Fibroblast of pulmonary artery (primary cell): ENCODE measurements at places on chromosomes 6 and 20.

GRCh38 chr6:131215219-131215618 lies 80.0 kb downstream of the AKAP7 start:
- DNase-seq: no peak

DNA sequence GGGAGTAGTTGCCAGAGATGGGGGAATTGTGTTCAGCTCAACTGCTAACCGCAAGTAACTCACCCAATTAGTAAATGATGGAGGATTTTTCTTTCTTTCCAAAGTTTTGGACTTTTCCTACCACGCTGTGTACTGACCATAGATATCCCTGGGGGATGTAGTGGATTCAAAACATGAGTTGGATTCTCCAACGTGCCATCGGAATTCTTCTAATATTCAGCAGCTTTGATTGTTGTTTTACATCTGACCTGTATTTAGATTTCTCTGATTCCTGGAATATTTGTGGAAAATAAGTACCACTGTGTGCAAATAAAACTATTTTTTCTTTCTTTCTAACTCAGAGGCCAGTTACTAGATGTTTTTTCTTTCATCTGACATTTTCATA lies 1.1 kb downstream of the CCDC170 start:
- DNase-seq: no peak

DNA sequence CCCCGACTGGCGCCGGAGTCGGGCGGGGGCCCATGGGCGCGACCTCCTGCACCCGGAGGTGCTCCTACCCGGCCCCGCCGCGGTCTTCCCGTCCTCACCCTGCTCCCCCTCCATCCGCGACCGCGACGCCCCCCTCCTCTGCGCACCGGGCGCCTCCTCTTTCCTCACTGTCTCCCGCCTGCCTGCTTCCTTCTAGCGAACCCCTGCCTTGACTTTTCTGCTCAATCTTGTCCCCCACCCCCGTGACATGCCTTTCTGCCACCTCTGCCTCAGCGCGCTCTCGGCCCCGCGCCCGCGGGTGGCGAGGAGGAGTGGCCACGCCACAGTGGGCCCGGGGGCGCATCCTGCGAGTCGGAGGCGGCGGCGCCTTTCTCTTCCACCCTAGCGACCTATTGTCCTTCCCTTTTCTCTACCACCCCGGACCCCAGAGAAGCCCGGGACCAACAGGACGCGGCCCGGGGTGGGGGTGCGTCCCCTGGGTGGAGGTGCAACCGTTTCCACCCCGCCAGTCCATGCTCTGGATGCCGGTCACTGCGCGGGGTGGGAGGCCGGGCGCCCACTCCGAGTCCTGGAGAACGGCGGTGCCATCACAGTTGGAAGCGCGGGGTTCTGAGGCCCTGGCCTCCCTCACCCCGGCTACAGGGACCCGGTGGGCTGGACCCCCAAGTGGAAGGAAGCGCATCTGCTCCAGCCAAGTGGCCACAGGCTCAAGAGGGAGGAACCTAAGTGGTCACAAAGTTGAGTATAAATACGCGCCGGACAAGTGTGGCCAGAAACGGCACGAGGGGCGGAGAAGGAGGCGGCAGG lies 2.0 kb downstream of the PDE10A start:
- DNase-seq: peak; percentile 53

- no peak for DNase-seq
Observed at GRCh38 chr6:5202941-5203340, 57.8 kb downstream of the LYRM4 start.

DNA sequence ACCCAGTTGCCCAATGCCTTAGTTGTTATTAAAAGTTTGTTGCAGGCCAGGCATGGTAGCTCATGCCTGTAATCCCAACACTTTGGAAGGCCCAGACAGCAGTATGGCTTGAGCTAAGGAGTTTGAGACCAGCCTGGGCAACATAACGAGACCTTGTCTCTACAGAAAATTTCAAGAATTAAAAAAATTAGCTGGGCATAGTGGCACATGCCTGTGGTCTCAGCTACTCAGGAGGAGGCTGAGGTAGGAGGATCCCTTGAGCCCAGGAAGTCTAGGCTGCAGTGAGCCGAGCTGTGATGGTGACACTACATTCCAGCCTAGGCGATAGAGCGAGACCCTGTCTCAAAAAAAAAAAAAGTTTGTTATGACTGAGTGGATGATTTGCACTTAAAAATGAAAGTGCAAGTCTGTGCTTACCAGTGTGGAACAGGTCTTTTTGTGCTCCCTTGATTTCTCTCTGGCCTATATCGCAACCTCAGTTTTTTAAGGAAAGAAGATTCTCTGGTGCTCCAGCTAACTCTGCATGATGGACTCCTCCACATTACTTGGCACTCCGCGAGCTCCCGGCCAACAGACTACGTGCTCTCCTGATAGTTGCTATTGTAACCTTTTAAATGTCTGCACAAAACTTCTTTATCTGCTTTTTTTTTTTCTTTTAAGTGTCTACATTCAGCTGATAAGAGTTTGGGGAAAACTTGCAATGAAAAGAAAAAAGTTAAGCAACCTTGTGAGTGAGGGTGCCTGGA lies 22.1 kb downstream of the ZKSCAN3 start:
- peak; percentile 12 for DNase-seq

GRCh38 chr20:44610313-44610962 lies 28.1 kb downstream of the PKIG start:
- peak; percentile 18 for DNase-seq

DNA sequence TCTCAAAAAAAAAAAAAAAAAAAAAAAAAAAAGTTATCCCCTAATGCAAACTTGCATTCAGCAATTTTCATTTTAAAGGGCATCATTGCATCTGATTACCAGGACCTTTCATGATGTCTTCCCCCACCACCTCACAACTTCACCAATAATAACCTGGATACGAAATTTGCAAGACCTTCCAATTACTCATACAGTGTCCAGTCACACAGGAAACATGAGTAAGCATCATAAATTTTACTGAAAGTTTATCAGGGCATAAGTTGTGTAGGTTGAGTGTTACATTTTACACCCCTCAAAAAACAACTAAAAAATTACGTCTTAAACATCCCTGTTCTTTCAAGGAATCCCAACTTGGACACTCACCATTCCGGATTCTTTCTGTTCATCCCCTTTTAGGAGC lies 79.1 kb upstream of the ANKEF1 start:
- no peak for DNase-seq

DNA sequence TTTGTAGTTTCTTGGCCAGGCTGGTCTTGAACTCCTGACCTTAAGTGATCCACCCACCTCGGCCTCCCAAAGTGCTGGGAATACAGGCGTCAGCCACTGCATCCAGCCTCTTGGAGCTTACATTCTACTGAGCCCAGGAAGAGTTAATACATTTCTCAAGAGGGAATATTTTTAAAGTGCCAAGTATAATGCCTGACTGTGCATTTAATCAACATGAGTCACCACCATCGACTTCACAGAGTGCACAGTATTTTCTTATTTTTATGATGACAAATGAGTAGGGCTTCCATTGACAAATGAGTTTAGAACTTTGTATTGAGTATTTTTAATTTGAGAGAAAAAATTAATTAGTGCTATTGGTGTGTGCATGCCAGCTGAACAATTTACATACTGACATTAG lies 72.2 kb downstream of the SASH1 start:
- peak; percentile 85 for DNase-seq

DNA sequence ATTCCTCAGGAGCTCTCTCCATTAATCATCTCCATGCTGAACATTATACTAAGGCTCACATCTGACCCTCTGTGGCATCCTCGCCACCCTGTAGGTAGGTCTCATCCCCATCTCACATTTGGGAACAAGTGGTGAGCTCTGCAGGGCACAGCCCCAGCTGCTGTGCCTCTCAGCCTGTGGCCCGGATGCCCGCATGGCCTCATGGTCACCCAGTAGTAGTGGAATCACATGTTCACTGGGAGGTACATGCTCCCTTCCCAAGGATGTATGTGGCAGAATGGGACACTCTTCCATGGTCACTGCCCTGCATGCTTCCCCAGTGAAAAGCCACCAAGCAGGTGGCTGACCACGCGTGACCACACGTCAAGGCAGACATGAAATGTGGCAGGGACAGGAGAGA lies 26.3 kb upstream of the APMAP start:
- no peak for DNase-seq

GRCh38 chr20:35893942-35894341 lies 60.4 kb downstream of the SCAND1 start:
- no peak for DNase-seq

DNA sequence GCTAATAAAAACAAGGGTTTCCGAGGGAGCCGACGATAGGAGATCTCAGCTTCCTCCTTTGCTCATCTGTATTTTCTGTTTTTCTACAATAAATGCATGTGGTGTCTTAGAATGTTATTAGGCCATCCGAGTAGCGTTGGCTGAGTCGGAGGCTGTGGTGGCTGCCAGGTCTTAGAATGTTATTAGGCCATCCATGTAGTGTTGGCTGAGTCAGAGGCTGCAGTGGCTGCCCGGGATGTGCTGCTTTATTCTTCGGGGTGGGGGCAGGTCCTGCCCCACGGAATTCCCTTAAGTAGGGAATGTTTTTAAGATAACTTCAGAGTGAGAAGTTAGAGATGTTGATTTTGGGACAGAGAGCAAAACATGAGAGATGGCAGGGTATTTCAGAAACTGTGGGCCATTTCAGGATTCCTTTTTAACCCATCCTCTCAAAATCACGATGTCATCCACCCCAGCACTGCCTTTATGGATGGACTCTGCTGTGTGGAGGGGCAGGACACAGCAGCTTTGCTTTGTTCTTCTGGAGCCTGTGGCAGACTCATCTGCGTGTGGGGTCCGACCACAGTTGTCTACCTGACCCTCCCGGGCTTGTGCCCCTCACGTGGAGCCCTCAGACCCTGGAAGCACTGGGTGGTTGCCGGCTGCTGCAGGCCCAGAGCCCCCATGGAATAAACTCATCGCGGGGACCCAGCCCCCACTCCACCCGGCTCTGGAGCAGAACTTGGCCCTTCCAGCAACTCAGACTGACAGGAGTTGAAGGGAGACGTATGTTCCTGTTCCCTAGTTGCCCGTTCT lies 20.4 kb downstream of the OSBPL2 start:
- DNase-seq: peak; percentile 76

- peak; percentile 13 for DNase-seq
Observed at GRCh38 chr6:107173779-107174178, 58.5 kb upstream of the BEND3 start.

DNA sequence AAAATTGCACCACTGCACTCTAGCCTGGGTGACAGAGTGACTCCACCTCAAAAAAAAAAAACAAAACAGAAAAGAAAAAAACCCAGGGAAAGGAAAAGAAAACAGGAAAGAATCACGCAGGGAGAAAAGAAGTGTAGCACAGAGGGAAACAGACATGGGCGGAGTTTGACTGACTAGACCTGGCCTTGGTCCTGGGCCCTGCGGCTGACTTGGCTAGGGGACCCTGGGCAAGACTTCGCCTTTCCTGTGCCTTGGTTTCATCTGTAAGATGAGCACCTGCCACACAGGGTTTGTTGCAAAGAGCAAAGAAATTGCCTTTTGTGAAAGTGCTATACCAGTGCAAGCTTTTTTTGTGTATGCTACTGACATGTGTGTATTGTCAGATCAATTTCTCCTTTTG lies 71.3 kb upstream of the KCNG1 start:
- DNase-seq: no peak

GRCh38 chr6:4380881-4381281 lies 245.5 kb upstream of the ECI2 start:
- DNase-seq: peak; percentile 67
